8988T (cell line): ENCODE measurements at places on chromosomes 2 and 18.

GRCh38 chr18:46067438-46068007 is 4.5 kb downstream of the PSTPIP2 start:
- DNase-seq = no peak

DNA sequence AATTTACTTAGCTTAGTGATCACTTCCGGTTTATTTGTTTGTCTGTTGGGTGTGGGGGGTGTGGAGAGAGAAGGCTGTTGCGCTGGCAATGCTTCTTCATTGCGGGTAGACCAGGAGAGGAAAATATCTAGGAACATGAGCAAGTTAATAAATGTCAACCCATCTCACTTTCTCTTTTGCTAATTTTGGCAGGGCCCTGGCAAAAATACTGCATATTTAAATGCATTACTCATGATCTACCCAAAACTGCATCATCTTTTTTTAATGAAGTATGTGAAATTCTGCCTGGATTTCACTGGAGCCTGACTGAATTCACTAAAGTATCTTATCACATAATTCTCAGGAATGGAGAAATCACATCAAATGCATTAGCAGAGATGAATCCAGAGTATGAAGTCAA is 1131.0 kb upstream of the NXPH2 start:
- DNase-seq = no peak

GRCh38 chr2:170002096-170002495 is 174.8 kb downstream of the UBR3 start:
- DNase-seq = no peak

DNA sequence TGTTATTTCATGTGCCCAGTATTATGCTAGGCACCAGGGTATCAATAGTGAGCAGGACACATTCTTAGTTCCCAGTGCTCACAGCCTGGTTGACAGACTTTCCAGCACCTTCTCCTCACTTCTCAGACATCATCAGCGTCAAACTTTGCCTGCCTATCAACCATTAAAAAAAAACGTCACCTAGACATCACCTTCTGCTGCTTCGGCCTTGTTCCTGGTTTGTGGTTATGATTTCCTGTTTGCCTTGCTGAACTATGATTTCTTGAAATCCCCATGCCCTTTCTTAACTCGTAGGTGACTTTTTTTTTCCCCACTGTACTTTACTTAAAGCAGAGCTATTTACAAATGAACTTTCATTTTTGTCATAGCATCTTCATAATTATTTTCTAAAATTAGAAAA is 60.4 kb upstream of the NABP1 start:
- DNase-seq = no peak

DNA sequence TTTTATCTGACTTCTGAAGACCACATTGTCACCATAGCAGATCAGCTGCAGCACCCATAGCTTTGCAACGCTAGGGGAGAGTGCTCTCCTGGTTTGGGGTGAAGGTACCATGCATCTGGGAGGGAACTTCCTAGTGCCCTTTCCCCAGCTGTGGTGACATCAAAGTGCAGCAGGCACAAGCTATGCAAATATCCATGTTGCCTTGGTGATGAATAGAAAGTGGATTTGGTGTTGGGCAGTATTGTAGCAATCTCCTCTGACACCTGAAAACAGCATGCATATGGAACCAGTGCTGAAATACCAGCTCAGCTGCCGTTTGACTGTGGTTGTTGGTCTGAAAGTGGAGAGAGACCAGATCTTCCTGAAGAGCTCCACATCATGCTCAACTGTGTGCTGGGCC is 37.1 kb downstream of the BCL2L11 start:
- DNase-seq = no peak

GRCh38 chr18:25496544-25496943 is 144.6 kb upstream of the ZNF521 start:
- DNase-seq = no peak

GRCh38 chr2:169014780-169015179 is 16.3 kb downstream of the ABCB11 start:
- DNase-seq = no peak

DNA sequence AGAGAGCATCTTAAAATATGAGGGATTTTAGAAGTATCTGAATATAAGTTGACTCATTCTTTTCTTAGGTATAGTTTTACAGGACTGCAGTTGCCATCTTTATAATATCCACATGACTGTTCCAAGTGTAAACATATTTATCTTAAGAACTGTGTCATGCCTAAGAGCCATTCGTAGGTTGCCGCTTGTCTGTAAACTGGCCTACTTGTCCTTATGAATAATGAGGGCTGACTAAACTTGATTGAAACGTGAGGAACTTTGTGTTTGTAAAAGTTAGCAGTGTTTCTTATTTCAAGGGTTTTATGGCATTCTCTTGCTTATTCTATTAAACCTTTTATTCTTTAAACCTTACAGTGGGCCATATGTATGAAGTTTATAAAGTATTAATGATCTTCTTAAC is 99.6 kb downstream of the MAP3K20 start:
- DNase-seq = no peak

- no peak for DNase-seq
Observed at GRCh38 chr2:239585422-239585821, 184.6 kb upstream of the HDAC4 start.

- no peak for DNase-seq
Observed at GRCh38 chr2:144006139-144006538, 513.8 kb downstream of the ZEB2 start.

GRCh38 chr2:217986256-217986961 is 16.4 kb downstream of the TNS1 start:
- no peak for DNase-seq

GRCh38 chr18:25229081-25229480 is 122.9 kb downstream of the ZNF521 start:
- no peak for DNase-seq

DNA sequence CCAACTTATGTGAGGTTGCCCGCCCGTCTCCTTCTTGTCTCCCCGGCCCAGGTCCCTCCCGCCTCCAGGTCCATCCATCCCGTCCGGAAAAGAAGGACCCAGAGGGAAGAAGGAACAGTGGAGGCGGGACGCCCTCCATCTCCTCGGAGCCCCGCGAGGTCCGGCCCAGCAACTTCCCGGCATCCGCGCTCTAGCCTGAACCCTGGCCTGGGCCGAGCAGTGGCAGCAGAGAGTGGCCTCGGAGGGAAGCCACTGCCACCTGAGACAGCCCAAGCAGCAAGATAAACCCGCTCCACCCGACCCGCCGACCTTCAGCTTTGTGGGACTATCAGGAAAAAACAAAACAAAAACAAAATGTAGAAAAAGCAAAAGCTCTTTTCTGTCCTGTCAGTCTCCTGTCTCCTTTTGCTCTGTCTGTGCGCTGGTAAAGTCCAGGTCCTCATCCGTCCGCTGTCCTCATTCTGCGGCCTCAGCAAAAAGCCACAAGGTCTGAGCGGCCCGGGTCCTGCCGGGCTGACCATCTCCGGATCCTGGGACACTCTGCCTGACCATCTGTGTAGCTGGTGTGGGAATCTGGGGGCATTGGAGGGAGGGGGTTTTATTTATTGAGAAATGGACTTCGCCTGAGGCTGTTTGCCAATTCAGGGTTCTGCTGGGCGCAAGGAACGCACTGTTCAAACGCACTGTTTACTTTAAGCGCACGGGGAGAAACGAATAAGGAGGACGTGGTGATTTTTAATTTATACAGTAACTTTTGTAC is 3.1 kb downstream of the DLX1 start:
- peak; percentile 13 for DNase-seq

DNA sequence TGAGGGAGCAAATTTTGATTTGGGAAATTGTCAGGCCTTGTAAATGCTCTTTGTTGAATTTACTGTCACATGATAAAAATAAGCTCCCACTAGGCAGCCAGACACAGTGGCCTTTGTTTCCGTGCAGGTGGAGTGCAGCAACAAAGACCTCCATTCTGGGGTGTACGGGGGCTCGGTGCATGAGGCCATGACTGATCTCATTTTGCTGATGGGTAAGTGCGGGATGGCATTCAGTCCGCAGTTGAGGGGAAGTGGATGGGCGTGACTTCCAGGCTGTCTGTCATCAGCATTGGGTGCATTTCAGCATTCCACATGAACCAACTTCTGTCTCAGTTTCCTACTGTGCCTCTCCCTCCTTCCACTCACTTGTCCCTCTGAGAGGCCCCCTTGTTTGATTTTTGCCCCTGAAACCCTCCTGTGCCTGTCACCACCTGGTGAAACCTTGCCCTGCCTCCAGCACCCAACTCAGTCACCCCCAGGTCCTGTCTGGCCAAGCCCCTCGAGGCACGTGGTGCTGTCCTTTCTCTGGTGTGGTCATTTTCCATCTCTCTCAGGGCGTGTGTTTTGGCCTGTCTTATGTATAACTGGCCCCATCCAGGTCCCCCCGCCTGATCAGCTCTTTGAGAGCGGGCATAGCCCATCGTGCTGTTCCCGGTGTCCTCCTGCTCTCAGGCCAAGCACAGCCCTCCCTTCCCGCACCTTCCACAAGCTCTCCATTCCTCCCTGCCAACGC is 16.3 kb downstream of the CNDP2 start:
- DNase-seq = no peak

DNA sequence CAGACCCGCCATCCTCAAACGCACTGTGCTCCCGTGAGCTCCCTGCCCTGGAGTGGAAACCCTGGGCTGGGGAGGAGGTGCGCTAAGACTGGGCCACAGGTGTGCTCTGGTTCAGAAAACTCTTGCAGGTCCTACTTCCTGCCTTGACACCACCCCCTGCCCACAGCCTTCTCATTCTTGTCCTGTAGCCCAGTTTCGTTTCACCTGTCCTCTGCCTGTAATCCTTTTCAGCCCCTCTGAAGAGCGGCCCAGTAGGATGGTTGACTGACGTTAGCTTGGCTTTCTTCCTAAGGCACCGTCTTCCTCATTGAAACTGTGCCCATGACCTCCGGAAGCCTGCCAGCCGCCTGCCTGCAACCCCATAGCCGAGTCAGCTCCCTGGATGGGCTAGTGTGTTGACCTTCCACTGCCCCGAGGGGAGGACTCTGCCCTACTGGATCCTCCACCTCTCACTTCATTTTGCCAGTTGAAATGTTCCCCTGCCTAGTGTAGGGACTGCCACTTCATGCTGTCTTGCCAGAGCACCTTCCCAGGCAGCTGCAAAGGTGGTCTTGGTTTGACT is 116.9 kb downstream of the AGAP1 start:
- DNase-seq = no peak

DNA sequence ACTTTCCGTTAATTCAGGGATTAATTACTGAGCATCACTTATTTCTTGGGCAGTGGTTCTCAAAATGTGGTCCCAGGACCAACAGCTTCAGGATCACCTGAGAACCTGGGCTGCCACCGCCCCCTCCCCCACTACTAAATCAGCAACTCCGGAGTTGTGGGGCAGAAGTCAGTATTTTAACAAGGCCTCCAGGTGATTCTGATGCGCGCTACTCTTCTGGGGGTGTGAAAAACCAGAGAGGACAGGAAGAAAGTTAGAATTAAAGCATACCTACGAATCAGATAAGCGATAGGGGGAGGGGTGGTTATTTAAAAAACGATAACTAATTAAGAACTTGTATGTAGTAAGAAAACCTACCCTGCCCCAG is 319 bp downstream of the ZSCAN30 start:
- no peak for DNase-seq

- DNase-seq = no peak
Observed at GRCh38 chr2:54440050-54440449, 16.1 kb upstream of the SPTBN1 start.

DNA sequence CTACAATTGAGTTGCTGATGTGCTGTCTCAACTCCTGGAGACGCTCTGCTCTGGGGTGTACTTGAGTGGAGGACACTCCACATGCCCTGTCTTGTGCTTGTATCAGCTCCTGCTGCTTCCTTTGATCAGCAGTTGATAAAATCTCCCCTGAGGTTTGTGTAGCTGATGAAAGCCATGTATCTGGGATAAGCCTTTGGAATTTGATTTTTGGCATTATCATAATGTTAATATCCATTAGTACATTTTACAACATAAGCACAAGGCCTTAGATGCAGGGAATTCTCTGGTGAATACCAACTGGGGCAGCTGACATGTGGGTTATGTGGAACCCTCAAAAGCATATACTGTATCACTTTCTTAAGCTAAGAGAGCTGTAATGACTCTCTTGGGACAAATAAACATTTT is 222.7 kb upstream of the ITGA4 start:
- no peak for DNase-seq

DNA sequence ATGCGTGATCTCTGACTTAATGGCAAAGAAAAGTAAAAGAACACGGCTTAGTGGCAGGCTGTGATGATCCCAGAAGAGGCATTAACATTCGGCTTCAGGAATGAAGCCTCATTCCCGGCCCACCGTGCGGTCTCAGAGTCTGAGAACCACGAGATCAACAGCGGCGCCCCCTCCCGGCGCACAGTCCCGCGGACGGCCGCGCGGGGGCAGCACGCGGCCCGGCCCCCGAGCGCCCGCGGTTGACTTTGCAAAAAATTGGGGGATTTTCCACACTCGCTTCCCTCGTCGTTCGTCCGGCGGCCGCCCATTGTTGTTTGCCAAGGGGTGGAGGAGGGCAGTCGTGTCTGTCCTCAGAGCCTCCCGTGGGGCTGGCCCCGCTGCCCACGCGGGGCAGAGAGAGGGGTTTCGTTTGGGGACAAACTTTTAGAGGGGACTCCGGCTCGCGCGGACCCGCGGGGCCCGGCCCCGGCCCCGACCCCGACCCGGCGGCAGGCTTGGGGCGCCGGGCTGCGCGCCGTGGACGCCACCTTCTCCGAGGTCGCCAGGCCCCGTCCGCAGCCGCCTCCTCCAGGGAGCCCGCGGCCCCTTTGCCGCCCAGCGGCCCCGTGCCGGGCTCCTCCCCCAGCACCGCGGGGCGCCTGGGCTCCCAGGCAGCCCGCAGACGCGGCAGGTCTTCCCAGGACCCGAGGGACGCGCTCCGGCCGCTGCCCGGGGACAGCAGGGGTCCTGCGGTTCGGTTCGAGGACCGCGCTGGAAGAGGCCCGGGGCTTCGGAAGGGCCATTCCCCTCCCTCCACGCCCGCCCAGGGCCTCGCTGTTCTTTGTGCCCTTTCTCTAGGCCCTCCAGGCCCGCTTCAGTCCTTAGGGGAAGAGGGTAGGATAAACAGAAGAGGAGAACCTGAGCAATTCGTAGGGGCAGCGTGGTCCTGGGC is 3.4 kb upstream of the HS6ST1 start:
- DNase-seq = peak; percentile 97

DNA sequence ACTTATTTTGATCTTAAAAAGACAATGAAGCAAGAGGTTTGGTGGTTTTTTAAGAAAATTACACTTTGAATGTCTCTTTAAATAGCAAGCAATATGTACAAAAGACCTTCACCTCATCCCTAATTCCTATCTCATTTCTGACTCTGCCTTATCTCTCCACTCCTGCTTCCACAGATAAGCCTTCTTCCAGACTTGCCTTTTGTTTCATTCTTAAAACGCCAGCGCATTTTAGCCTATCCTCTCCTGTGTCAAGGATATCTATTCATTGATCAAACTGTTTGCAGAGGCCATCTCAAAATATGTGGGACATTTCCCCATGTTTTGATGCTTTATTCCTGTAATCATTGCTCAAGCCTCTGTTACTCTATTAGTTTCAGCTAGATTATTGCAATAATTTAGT is 562.5 kb downstream of the PARD3B start:
- no peak for DNase-seq

DNA sequence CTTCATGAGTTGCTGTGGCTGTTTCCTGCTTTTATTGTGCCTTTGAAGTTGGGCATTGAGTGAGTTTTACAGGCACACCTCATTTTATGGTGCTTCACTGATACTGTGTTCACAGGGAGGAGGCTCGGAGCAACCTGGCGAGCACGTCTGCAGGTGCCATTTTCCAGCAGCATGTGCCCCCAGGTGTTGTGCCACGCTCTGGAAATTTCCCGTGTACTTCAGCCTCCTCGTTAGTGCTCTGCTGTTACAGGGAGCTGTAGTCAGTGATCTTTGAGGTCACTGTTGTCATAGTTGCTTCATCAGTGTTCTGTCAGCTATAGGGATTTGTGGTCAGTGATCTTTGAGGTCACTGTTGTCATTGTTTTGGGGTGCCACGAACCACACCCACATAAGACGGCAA is 20.1 kb downstream of the CTDP1 start:
- DNase-seq = no peak
